ENCODE measurements at places on chromosomes 12 and 14.

DNA sequence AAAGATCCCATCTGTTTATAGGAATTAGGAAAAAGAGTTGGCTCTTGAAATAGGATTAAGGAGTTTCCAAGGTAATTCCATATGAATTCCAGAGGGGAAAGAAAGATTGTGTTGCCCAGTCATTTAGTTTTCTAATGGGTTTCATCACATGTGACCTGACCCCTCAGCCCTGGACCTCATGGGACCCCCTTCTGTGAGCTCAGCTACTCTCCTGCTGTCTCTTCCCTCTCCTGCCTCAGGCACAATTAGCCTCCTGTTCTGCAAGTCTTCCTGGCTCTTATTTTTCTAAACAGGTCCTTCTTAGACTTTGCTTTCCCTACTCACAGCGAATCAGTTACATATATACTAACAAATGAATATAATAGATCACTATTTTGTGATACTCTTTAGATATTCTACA, 237.7 kb downstream of the TRHDE start:
- no peak for DNase-seq

- no peak for DNase-seq
Measured at GRCh38 chr12:23548742-23549141, 400.7 kb downstream of the SOX5 start.

GRCh38 chr12:94941440-94941862, 62.0 kb downstream of the NDUFA12 start:
- DNase-seq: no peak

DNA sequence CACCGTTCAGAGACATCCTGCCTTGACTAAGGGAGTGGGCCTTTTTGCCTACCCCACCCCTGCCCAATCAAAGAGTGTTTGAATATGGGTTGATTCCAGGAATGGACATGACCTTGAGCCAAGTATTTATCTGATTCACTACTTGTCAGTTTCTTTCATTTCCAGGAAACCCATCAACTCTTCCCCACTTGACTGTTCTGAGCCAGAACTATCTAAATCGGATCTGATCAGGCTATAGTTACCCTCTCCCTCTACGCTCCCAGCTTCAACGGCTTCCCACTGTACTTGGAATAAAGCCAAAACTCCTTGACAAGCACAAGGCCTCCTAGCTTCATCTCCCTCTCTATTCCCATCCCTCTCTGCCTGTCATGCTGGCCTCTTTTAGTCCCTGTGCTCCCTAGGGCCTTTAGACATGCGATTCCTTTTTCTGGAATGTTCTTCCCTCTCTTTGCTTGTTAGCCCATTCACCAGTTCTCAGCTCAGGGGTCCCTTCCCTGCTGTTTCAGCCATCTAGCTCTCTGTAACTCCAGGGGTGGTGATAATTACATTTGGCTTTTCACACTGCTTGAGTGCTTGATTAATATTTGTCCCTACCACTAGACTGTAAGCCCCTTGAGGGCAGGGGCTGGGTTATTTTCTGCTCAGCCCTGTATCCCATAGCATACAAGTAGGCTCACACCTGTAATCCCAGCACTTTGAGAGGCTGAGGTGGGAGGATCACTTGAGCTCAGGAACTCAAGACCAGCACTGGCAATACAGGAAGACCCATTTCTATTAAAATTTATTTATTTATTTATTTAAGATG, 5.5 kb upstream of the ITPK1 start:
- DNase-seq: no peak

GRCh38 chr14:85564841-85565527, 35.0 kb downstream of the FLRT2 start:
- DNase-seq: no peak

- DNase-seq: no peak
Measured at GRCh38 chr12:92136026-92136730, 9.5 kb downstream of the BTG1 start.

GRCh38 chr12:7959278-7959677, 23.3 kb upstream of the SLC2A3 start:
- DNase-seq: no peak

DNA sequence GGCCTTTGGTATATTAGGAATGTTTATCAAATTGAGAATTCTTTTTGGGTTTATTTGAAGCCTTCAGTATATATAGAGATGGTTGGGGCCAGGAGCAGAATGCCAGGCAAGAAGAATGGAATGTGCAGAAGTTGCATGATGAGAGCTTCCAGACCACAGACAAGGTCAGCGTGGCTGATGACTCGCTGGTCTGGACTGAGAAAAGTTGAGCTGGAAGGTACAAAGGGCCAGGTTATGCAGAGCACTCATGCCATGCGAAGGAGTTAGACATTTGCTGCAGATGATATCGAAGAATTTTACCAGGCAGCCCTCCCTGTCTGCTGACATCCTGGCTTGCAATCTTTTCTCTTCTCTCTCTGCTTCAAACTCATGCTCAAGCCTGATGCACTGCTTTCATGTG, 196.2 kb upstream of the ARHGAP5 start:
- no peak for DNase-seq

DNA sequence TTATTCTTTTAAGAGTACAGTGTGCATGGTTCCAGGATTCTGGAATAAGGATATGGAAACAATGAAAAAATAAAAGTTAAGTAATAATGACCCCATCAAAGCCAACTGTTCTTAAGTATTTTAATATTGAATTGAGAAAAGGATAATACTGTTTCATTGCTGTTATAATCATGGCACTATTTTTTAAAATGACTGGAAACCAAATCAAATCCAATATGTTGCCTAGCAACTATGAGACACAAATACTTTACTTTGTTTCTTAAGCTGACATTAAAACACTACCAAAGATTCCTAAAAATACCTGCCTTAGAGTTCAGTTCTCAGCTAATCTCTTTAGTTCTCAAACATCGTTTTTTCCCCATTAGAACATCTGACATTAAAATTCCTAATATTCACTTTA, 66.4 kb upstream of the OTOGL start:
- DNase-seq: no peak

- no peak for DNase-seq
Measured at GRCh38 chr14:75283833-75284563, 5.4 kb downstream of the FOS start.

- DNase-seq: no peak
Measured at GRCh38 chr14:105927096-105928060, 401.0 kb downstream of the TMEM121 start.

GRCh38 chr12:97716356-97716755, 253.8 kb downstream of the RMST start:
- DNase-seq: no peak

DNA sequence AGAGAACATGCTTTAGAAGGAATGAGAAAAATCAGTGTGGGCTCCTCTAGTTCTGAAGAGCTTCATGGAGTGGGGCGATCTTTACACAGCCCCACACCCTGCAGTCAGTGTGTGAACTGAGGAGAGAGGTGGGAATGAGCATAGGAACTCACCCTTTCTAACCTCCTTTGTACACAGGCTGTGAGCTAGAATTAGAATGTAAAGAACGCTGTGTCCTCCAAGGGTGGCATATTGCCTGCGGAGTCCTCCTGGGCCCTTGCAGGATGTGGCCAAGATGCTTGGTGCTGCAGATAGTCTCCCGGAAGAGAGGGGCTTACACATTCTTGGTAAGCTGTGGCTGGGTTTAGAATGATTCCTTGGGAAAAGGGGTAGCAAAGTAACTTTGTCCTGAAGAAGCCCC, 43.9 kb downstream of the NINJ2 start:
- DNase-seq: no peak

DNA sequence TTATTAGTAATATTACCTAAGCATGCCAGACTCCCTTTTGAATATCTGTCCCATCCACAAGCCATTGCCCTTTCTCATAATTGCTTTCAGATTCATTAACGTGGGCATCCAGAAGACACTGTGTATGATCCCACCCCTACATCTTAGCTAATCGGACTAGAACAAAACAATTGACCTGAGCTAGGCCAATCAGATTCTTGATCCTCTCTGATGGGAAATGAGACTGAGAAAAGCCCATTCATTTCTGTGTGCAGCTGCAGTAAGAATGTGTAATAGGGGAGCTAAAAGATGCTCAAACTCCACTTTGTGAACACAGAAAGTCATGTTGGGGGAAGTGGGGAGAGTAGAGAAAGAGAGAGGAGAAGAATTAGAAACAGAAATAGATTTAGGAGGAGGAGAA, 281.7 kb upstream of the G2E3 start:
- DNase-seq: no peak

DNA sequence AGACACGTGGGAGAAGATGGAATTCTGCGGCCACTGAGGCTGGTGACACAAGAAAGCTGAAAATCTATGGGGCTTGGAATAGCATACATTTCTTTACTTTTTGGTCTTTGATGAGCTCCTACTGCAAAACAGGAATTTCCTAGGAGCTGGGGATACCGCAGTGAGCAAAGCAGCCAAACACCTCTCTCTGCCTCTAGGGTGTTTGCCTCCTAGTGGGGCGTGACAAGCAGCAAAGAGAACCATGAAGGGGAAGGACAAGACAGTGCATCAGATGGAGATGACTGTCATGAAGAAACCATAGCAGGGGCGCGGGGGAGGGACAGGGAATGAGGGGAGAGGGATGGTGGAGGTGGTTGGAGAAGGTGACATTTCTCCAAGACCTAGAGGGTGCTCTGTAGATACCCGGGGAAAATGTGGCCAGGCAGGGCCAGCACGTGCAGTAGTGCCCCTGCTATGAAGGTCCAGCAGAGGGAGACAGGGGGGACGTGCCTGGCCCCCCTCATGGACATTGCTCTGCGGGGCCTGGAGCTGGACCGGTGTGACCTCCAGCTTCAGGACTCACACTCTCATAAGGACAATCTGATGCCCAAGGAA, 58.6 kb downstream of the SERPINA3 start:
- no peak for DNase-seq

DNA sequence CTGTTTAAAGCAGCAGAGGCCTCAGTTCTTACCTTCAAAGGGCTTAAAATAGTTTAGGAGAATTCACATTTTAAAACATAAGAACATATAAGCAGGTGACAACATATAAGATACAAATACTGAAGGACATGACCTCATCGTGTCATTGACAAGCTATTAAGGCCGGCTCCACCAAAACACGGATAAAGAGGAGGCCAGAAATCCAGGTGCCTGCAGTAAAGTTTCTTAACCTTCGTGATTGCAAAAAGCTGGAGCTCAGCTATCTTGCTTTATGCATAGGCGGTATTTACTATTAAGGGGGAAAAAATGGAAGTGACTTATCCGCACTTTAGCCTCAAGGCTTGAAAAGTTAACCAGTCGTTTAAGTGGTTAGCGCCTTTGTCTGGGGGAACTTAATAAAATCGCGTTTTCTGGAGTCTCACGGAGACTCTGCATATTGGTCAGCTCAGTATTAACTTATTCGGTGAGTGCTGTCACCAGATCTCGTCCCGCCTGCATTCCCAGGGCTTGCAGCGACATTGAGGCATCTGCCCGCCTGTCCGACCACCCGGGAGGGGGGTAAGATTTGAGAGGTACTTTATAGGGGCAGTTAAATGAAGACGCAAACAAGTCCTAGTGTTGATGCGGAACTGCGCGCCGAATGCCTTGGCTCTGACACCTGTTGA, 1.1 kb upstream of the SP1 start:
- no peak for DNase-seq

All from esophagus squamous epithelium (tissue), 5 donors.